ENCODE measurements at places on chromosomes 4 and X.

DNA sequence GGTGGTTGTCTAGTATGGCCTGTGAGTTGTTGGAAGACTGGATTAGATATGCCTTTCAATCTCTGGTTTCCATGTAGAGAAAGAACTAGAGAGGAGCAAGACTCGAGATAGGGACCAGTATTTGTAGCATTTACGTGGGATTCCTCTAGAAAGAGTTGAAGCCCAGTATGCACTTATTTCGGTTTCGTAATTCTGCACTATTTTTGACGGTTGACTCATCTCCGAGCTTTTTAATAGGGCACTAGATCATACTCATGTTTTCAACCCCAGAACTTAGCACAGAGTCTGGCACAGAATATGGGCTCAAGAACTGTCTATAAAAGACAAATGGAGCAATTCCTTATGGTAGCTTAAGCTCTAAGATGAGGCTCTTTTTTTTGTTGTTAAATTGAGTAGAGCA is 15.7 kb downstream of the HELT start:
- DNase-seq: no peak

DNA sequence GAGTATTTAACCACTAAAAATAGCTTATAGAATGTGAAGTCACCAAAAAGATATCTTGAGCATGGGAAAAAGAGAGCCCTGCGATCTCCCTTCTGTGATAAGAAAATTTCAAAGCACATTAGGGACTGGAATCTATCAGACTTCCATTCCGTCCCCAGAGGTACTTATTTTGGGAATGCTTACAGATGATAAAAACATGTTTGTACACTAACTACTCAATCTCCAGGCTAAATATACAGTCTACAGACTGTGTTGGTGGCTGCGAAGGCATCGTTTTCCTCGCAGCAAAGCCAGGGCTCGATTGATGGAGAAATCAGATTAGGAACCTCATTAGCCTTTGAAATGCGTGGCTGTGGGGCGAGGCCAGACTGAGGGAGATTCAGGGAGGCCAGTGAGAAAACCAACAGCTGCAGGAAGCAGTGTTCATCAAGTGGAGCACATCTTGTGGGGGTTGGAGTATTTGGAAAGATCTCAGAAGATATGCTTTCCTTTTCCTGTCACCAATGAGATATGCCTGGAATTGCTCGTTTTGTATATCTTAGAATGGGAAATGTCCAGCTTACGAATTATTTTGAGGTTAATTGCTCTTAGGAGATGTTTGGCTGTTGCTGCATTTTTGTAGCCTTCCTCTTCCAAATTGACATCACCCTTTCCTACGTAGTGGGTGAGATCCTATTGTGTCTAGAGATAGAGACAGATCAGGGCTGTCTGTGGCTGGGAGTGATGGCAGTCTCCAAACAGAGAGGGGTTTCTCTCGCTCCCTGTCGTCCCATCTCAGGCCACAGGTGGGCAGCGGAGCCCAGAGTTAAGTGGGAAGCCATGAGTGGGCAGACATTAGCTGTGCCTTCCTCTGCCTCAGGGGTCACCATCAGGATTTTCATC is 224.9 kb upstream of the FAT1 start:
- DNase-seq: no peak

DNA sequence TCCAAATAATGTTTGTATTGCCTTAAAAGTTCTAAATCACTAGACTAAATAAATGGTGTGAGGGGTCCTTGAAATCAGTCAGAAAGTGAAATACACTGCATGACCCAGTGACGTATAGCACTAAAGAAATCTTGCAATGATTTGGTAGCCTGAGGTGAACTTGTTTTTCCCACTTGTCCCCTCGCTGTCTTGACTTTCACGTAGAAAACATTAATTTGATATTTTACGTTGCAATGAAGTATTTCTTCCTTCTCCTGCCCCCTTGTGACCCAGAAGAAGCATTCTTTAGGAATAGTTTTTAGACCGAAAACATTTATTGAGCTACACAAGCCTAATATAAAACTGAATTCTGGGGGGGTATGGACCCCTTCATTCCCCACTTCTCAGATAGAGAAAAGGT is 3.7 kb downstream of the KLB start:
- no peak for DNase-seq

GRCh38 chr4:79833857-79834256 is 239.2 kb downstream of the ANTXR2 start:
- DNase-seq: no peak

DNA sequence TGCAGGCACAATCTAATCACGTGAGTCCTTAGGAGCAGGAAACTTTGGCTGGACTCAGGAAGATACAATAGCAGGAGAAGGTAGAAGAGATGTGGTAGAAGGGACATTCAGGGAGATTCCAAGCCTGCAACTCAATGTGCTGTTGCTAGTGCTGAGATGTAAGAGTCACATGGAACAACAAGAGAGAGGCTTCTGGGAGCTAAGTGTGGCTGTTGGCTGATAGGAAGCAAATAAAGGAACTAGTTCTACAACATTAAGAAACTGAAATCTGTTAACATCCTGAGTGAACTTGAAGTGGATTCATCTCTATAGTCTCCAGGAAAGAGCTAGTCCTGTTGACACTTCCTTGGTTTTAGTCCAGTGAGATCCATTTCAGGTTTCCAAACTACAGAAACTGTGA is 1207.4 kb downstream of the ADGRL3 start:
- DNase-seq: no peak

DNA sequence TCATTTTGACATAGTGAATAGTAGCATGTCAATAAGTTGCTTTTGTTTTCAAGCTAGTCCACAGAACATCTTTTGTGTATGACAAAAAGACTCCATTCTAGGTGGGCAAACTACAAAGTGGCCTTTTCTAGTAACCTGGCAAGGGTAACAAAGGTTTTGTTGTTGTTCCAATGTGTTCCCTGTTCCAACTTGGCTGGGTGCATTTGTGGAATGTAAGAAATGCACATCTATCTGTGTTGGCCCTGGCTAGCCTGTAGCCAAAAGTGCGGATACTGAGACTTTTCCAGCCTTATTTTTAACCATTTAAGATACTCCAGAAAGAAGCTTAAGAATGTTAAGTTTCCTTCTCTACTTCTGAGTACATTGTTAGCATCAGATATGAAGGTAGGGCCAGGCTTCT is 118.7 kb upstream of the CHRDL1 start:
- no peak for DNase-seq

GRCh38 chr4:1603413-1604135 is 80.5 kb downstream of the FAM53A start:
- no peak for DNase-seq

GRCh38 chr4:1506956-1507721 is 100.9 kb upstream of the NKX1-1 start:
- no peak for DNase-seq

DNA sequence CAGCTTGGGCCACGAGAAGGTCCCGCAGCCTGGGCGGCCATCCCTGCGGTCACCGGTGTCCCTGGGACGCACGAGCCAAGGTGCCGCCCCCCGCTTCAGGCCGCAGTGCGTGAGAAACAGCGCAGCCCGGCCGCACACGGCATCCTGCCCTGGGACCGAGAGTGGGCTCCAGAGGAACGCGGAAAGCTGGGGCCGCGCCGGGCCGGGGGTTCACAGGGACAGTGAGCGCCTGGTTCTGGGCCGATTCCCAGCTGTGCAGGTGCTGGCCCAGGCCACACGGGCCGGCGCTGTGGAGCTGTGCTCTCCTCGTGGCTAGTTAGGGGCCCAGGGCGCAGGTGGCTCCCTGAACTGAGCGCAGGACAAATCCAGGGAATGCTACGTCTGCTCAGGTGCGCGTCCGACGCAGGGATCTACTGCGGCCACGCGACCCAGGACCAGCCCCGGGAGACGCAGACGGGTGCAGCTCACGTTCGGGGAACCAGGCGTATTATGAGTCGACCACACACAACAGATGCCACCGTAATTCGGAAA is 25.8 kb upstream of the GTPBP6 start:
- no peak for DNase-seq

DNA sequence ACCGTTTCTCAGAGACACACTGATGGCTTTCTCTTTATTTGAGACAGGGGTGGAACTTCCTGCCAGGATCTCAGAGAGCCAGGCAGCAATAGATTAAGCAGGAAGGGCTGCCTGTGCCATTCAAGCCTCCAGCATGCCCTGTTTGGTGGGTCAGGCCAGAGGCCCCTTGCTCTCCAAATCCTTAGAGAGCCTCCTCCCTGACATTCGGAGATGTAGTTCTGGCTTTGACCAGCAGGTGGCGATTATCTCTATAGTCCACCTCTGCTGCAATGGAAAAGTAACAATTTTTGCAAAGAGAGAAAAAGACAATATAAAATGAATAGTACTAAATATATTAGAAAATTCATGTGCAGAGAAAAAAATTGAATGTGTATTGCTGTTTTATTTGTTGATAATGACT is 93.9 kb downstream of the NXF2B start:
- no peak for DNase-seq

DNA sequence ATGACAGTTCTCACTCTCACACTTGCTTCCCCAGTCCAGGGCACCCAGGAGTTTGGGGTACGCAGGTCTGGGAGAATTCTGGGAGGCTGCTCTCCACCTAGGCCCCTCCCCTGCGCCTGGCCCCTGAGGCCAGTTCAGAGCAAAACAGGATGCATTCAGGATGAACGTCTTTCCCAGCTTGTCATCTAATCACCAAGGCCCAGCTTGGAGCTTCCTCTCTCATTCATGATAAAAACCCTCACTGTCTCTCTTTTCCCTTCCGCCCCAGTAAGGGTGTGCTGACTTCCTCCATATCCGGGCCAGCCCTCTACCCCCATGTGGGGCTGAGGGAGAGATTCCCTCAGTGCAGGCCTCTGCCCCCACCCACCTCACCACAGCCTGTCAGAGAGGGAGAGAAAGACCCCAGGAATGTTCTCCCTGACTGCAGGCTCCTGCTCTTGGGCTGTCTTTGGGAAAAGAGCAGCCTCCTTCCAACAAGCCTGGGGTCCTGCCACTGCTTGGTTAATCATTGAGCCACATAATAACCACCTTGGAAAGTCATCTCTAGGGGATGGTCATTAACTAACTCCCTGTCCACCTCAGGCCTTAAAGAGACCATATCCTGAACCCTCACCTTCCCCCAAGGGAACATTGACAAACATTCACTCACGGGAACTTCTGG is 50.1 kb downstream of the STARD8 start:
- DNase-seq: no peak

GRCh38 chr4:163048447-163048846 is 118.2 kb downstream of the NAF1 start:
- DNase-seq: no peak

GRCh38 chr4:38411981-38412536 is 251.9 kb upstream of the KLF3 start:
- no peak for DNase-seq

- DNase-seq: no peak
These were observed 289.4 kb downstream of the ANKRD50 start for GRCh38 chr4:124423160-124423559.

- no peak for DNase-seq
These were observed 32.3 kb downstream of the HERC5 start for GRCh38 chr4:88489100-88489761.

DNA sequence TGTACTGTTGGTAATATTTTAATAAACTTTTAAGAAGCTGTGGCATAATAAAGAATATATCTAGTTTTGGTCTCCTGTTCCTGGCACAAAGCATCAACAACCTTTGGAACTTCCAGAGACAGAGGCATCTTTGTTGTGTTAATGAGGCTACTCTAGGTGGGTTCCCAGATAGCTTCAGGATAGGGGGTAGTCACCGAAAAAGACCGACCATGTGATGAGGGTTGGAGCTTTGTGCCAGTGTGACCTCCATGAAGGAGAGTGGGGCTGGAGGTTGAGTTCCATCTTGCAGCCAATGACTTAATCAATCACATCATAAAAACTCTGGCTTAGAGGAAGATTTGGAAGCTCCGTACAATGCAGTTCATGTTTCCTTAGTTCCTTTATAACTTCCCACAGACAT is 9.9 kb downstream of the PPAT start:
- DNase-seq: no peak

GRCh38 chr4:112845386-112845785 is 204.1 kb upstream of the ANK2 start:
- DNase-seq: no peak

DNA sequence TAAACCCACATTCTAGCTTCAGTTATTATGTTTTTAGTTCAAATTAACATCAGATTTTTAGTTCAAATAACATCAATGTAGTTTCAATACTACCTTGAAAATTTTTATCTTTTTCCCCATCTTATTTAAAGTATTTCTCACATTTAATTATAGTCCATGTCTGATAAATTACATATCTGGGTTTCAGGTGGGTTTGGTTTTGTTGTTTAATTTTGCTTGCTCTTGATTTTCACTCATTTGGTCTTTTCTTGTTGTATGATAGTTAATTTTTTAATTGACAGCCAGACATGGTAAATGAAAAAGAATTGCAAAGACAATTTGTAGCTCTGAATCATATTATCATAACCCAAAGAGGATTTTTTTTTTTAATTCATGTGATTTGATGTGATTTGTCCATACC is 41.9 kb downstream of the GYG2 start:
- no peak for DNase-seq

- peak; percentile 56 for DNase-seq
These were observed 460.3 kb downstream of the MID1IP1 start for GRCh38 chrX:39261446-39262147.

- no peak for DNase-seq
These were observed 47.7 kb upstream of the MAN2B2 start for GRCh38 chr4:6527259-6527658.

DNA sequence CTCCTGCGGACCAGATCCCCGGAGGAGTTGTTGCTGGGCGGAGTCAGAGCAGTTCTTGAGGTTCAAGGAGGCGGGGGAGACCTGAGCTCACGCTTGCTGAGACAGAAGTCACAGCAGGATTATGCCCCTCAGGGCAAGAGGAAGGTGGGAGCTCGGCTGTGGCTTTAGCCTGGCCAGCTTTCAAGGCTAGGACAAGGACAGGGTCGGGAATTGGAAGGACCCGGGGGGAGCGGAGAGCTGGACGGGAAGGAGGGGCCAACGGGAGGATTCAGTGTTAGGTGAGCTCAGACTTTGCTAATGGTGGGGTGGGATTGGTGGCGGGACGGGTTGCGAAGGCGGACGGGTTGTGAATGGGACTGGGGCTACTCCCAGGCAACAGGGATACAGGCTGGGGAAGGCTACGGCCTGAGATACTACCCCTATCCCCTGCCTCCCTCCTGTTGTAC is at the start of gene RIBC1:
TSS of gene RIBC1 (plus strand) at position 13 of the 446 bp plus-strand sequence. CDS start 3,404 bp downstream, outside the sequence.
- no peak for DNase-seq

- no peak for DNase-seq
These were observed 52.1 kb upstream of the HSD17B10 start for GRCh38 chrX:53486285-53486684.

DNA sequence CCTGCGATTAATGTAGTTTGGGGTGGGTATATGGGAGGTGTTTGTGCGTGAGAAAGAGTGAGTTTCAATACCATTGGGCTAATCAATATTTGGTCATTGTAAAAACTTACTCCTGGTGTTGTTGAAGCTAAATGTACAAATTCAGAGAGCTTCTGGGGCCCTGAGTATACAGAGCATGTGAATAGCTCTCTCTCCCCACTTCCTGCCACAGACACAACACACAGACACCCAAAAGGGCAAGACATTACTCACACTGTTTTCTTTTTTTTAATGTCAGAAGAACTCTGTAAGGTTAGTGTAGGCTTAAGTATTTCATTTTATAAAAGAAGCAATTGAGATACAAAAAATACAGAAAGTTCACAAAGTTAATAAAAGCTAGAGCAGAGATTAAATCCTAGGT is 151.3 kb upstream of the KCNIP4 start:
- DNase-seq: no peak

Data from NCI-H1694 treated with DMSO at 0.1 percent for 48 hours (cell line).